ENCODE measurements at places on chromosomes 16 and 17. TPM values are rescaled to one million over a fixed set of nuclear protein-coding genes. Genes with fewer than 3 reads are reported as not detected.

- DNase-seq: no peak
These were observed 79.8 kb downstream of the JPH3 start for GRCh38 chr16:87681981-87682570.

GRCh38 chr17:74703311-74703710 lies 9.4 kb downstream of the CD300LF start:
- no peak for DNase-seq

TMEM98 gene
- total RNA-seq: 88.1 TPM

KRTAP1-5 gene
- total RNA-seq: not detected

Measured in sigmoid colon (tissue), 7 donors.